ENCODE measurements at places on chromosomes 6 and 20.

- no peak for DNase-seq
These were observed 210.9 kb downstream of the TFAP2B start for GRCh38 chr6:51029561-51029960.

DNA sequence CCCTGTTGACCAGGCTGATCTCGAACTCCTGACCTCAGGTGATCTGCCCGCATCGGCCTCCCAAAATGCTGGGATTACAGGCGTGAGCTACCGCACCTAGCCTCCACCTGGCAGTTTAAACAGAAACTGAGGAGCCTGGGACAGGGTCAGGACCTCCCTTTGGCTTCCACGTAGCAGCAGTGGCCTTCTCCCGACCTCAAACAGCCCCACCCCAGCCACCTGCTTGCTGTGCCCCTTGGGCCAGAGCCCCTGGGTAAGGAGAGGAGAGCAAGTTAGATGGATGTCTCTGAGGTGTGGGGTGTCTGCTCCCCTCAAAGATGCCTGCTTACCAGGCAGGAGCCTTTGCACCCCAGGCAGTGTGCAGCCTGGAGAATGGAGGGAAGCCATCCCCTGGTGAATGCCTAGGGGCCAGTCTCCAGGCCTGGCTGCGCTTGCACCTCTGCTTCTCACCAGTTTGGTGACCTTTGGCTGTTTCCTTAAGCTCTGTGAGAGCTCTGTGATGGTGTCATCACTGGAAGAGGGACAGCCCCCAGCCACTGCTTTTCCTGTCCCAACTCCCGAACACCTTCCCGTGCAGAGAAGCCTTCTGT, 42.1 kb upstream of the MDFI start:
- DNase-seq, result no peak

- DNase-seq, result no peak
These were observed 236.5 kb downstream of the GMPR start for GRCh38 chr6:16474772-16475493.

DNA sequence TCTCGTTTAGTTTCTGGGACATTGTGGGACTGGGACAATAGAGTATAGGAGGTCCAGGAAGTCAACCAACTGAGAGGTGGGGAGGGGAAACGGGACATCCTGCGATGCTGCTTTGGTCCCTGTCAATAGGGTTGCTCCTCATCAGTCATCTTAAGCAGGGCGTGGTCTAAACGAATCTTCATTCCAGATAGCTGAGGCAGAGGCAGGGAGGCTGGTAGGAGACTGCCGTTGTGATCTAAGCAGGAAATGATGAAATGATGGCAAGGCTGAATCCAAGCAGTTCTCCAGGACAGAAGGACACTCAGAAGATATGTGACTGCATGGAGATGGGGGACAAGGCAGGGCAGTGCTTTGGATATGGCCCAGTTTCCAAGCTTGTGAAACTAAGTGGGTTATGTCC, 953.4 kb downstream of the KIF16B start:
- DNase-seq, result no peak

Measured in coronary artery (tissue), 2 donors.